ENCODE measurements at places on chromosomes 13 and 19.

DNA sequence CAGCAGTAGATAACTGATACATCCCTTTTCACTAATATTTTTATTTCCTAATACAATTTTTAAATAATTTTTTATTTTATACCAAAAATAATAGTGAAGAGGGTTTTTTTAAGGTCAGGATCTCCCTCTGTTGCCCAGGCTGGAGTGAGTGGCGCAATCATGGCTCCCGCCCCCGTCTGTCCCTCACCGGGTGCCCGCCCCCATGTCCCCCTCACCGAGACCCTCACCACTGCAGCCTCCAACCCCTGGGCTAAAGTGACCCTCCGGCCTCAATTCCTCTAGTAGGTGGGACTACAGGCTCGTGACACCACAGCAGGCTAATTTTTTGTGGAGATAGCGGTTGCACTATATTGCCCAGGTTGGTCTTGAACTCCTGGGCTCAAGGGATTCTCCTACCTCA is 17.8 kb upstream of the ZNF846 start:
- no peak for DNase-seq

DNA sequence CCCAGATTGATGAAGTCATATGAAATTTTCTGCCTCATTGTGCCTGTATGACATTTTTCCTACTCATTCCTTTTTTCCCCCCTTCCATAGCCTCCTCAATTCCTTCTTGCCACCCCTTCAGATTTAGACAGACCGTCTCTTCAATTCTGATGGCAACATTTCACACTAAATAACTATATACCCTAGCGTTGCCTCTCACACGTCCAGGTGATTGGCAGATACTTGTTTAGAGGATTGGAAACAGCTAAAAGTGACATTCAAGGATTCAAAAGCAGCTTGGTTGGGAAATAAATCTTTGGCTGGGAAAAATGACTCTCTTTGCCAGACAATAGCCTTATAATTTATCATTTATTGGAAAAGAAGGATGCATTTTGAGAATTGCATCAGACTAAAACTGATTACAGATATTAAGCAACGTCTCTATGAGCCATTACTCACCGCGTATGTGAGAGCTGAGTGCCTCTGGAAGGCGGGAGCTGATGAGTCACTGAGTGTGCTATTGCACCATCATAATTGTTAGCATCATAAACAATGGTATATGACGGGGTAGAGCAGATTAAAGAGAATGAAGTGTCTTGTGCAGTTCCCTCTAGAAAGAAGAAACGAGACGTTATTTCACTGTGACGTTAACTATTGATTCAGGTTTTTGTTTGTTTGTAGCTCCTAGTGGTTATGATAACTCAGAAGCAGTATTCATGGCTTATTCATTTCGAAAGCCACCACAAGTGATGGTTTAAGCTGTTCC is 61.1 kb upstream of the FAM216B start:
- no peak for DNase-seq

GRCh38 chr13:94419304-94419924 is 60.1 kb downstream of the DCT start:
- DNase-seq: no peak

DNA sequence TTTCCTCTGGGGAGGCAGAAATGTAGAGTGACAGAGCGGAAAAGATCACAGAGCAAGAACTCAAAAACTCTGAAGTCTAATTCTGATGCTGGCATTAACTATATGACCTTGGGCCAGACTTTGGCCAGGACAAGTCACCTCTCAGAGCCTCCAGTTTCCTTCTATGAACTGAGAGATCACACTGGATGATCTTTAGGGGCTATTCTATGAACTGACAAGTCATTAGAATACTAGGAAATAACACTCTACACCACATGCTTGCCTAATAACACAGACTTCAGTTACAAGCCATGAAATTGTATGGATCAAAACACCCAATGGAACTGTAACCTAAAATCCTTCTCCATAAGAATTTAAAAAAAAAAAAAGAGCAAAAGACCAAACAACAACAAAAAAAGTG is 16.9 kb downstream of the SLC25A30 start:
- DNase-seq: no peak

- no peak for DNase-seq
These were observed 24.4 kb downstream of the SLC25A15 start for GRCh38 chr13:40813667-40814454.

DNA sequence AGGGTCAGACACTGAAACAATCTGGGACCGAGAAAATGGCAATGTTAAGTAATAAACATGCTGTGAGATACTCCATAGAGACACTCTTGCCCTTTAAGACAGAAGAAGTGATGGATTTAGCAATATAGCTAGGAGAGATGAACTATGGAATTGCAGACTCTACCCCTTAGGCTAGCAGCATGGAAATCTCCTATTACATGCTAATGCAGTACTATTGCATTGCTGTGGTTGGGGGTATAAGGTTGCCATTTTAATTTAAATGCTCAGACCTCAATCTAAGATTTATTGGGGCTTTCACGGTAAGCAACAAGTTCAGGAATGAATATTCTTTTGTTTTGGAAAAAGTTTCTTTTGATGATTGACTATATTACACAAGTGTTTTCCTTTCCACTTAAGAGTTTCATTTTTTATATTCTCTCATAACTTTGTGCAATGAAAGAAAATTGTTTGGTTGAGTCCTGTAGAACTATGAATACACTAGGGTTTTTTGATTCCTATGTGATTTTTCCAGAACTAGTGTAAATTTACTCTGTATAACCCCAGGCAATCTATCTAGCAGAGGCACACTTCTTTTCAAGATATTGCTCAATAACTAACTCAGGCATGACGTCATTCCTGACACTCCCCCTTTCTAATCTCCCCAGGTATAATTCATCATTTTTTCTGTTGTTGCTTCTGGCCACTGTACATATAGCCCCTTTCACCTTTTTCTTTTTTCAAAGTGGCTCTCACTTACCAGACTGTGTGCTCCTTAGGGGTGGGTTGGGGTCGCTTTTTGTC is 394.7 kb upstream of the KLF12 start:
- no peak for DNase-seq

- no peak for DNase-seq
These were observed 7.2 kb downstream of the PHF11 start for GRCh38 chr13:49502954-49503353.

- no peak for DNase-seq
These were observed 1.4 kb downstream of the NPAS1 start for GRCh38 chr19:47020992-47021496.

Measured in activated gamma-delta T cell (primary cell).